ENCODE measurements at places on chromosomes 16 and 17. TPM values are rescaled to one million over a fixed set of nuclear protein-coding genes. Genes with fewer than 3 reads are reported as not detected.
A peak's percentile ranks its signal among the peaks of the same experiment; 100 is the strongest.

GRCh38 chr17:343211-343610 lies 9.4 kb downstream of the RPH3AL start:
- H3K27ac ChIP-seq: no peak overlapping the region
- H3K4me1 ChIP-seq: no peaks in the 10 kb centered on the region
- DNase-seq: no peak
- H3K4me3 ChIP-seq: no peak overlapping the region
- no peaks in the 10 kb centered on the region for H3K36me3 ChIP-seq
- H3K27me3 ChIP-seq: no peaks in the 10 kb centered on the region

GRCh38 chr17:64064331-64064730 lies 43.9 kb upstream of the ICAM2 start:
- peaks cover 37% of the 10 kb centered on the region for H3K4me1 ChIP-seq
- no peak overlapping the region for H3K27ac ChIP-seq
- H3K27me3 ChIP-seq: no peaks in the 10 kb centered on the region
- no peak for DNase-seq
- peaks cover 6% of the 10 kb centered on the region for H3K36me3 ChIP-seq
- no peak overlapping the region for H3K4me3 ChIP-seq

DNA sequence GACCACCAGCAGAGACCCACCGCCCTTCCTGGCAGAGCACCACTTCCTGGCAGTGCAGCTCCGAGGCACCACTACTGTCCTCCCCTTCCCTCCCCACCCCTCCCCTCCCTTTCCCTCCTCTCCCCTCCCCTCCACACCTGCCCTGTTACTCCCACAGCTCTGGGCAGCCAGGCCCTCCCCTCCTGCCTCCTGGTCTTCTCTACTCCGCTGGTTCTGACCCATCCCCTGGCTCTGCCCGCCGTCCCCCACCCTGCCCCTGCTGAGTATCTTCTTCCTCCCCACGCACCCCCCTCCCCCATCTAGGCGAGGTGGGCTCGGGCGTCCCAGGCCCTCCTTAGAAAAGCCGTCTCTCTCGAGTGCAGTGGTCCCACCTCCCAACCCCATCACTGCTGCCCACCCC lies 77.7 kb downstream of the AMFR start:
- no peaks in the 10 kb centered on the region for H3K4me1 ChIP-seq
- H3K27ac ChIP-seq: no peak overlapping the region
- H3K27me3 ChIP-seq: no peaks in the 10 kb centered on the region
- H3K36me3 ChIP-seq: no peaks in the 10 kb centered on the region
- DNase-seq: no peak

GRCh38 chr17:19938736-19939135 lies 38.9 kb downstream of the AKAP10 start:
- H3K4me3 ChIP-seq: no peak overlapping the region
- no peaks in the 10 kb centered on the region for H3K4me1 ChIP-seq
- H3K36me3 ChIP-seq: peaks cover 7% of the 10 kb centered on the region
- no peak for DNase-seq
- no peak overlapping the region for H3K27ac ChIP-seq
- no peaks in the 10 kb centered on the region for H3K27me3 ChIP-seq

GRCh38 chr16:66275775-66276428 lies 90.6 kb upstream of the CDH5 start:
- no peak for DNase-seq
- H3K4me3 ChIP-seq: no peak overlapping the region
- H3K36me3 ChIP-seq: no peaks in the 10 kb centered on the region
- no peaks in the 10 kb centered on the region for H3K4me1 ChIP-seq

DNA sequence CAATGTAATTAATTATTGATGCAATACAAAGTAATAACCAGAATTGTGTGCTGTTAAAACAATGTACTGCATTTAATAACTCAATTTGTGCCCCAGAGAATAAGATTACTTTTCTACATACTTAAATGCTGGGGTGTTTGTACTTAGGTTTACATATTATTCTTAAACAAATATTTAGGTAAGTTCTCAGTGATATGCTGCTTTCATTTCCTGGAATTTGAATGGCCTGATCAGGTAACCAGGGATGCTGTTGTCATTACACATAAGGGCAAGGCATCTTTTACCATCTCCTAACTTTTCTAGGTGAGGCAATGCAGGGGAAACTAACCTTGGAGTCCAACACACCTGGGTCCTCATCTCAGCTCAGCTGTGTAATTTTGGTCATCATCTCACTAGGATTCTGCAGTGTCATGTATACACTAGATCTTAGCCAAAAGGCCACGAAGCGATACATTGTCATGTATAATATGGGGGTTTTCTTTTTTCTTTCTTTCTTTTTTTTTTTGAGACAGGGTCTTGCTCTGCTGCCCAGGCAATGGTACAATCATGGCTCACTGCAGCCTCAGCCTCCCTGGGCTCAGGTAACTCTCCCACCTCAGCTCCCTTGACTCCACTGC lies 45.2 kb downstream of the MYO1D start:
- H3K4me3 ChIP-seq: no peak overlapping the region
- peaks cover 69% of the 10 kb centered on the region for H3K4me1 ChIP-seq
- no peaks in the 10 kb centered on the region for H3K27me3 ChIP-seq
- no peak overlapping the region for H3K27ac ChIP-seq

Gene EPX
- not detected for total RNA-seq

DNA sequence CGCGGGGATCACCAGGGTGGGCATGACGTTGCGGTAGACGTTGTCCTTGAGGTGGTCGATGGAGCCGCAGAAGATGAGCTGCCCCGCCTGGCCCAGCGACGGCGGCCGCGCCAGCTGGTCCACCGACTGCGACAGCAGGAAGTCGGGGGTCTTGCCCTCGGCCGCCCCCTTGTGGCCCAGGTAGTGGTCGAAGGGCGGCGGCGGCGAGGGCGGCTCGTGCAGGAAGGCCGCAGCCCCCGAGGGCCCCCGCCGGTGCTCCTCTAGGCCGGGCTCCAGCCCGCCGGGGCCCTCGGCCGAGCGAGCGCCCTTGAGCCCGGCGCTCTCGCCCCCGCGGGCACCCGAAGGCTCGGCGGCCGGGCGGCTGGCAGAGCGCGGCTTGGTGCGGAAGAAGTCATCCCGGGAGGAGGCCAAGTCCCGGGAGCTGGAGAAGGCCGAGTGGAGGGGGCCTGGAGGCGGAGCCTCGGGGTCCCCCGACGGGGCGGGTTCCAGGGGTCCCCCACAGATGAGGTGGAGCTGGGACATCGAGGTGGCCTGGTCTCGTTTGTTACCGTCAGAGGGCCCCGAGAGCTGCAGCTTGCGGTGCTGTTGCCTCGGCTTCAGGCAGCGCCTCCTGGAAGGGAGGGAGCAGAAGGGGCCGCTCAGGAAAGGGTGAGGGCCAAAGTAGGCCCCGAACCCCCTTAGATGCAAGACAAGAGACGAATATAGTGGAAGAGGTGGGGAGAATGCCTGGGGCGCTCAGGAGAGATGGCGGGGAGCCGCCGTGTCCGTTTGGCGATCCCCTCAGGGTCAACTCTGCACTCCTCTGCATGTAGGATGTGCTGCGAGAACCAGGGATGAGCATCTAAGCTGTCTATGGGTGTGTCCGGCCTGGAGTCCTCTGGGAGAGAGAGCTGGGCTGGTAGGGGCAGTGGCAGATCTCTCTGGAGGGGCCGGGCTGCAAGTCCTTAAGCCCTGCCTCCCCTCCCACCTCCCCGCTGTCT lies 8.8 kb downstream of the FAM171A2 start:
- no peak overlapping the region for H3K4me3 ChIP-seq
- no peaks in the 10 kb centered on the region for H3K27me3 ChIP-seq
- H3K36me3 ChIP-seq: peaks cover 14% of the 10 kb centered on the region
- no peak for DNase-seq

Gene TNFSF12
- 7.0 TPM for total RNA-seq

DNA sequence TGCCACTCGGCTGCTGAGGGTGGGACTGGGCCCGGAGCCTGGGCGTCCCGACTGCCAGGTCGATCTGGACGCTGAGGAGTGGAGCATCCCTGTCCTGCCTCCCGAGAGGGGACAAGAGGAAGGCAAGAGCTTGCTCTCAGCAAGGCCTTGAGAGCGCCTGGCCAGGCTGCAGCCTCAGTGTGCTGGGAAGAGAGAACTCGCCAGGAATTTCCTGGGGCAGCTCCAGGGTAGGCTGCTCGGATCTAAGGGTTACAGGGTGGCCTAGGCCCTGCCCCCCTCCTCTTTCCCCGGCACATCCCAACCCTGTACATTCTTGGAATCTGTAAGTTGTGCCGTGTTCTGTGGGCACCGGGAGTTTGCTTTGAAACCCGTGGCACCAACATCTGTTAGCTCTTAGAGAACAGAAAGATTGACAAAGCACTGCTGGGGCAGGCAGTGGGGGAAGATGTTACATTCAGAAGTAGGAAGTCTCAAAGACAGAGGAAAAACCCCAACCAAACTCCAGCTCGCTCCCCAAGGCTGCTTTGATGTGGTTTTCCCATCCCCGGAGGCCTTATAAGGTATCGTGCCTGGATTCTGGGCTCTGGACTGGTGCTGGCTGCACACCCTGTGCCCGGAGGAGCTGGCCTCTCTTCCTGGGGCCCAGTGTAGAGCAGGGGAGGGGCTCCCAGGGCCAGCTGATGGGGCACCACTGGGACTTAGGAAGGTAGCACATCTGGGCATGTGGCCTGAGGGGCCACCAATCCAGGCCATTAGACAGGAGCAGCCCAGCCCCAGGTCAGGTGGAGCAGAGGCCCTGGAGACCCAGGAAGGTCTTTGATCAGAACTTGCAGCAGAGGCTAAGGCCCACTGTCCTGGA lies 55.2 kb downstream of the NKD1 start:
- H3K4me3 ChIP-seq: no peak overlapping the region
- DNase-seq: no peak
- no peak overlapping the region for H3K27ac ChIP-seq

Gene MPDU1
- 44.3 TPM for total RNA-seq

DNA sequence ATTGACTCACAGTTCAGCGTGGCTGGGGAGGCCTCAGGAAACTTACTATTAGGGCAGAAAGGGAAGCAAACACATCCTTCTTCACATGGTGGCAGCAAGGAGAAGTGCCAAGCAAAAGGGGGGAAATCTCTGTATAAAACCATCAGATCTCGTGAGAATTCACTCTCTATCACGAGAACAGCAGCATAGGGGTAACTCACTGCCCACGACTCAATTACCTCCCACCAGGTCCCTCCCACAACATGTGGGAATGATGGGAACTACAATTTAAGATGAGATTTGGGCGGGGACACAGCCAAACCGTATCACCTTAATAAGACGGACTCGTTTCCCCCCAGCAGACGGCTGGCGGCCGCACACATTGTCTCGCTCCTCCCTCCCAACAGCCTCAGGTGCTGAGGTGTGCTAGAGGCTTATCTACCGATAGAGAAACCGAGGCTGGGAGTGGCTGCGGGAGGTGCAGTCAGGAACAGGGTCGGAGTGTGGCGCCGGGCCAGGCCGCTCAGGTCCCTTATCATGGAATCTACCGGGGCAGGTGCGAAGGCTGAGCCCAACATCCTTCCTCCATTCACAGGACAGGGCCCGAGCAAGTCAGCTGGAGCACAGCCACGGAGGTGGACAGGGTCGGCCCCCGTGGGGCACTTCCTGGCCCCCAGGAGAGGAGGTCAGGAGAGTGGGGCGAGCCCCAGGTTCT lies 4.9 kb upstream of the ZG16B start:
- no peak overlapping the region for H3K27ac ChIP-seq
- H3K36me3 ChIP-seq: no peaks in the 10 kb centered on the region
- no peak overlapping the region for H3K4me3 ChIP-seq
- no peak for DNase-seq
- peaks cover 4% of the 10 kb centered on the region for H3K4me1 ChIP-seq
- H3K27me3 ChIP-seq: no peaks in the 10 kb centered on the region

- no peaks in the 10 kb centered on the region for H3K27me3 ChIP-seq
- no peaks in the 10 kb centered on the region for H3K4me1 ChIP-seq
- H3K27ac ChIP-seq: no peak overlapping the region
- H3K4me3 ChIP-seq: no peak overlapping the region
- no peaks in the 10 kb centered on the region for H3K36me3 ChIP-seq
- no peak for DNase-seq
These were observed 7.5 kb downstream of the CFAP97D1 start for GRCh38 chr17:43787728-43788127.

GRCh38 chr17:17030515-17031211 lies 11.6 kb upstream of the MPRIP start:
- no peak overlapping the region for H3K4me3 ChIP-seq
- H3K4me1 ChIP-seq: no peaks in the 10 kb centered on the region
- no peak overlapping the region for H3K27ac ChIP-seq
- no peaks in the 10 kb centered on the region for H3K36me3 ChIP-seq
- DNase-seq: no peak
- H3K27me3 ChIP-seq: no peaks in the 10 kb centered on the region

DNA sequence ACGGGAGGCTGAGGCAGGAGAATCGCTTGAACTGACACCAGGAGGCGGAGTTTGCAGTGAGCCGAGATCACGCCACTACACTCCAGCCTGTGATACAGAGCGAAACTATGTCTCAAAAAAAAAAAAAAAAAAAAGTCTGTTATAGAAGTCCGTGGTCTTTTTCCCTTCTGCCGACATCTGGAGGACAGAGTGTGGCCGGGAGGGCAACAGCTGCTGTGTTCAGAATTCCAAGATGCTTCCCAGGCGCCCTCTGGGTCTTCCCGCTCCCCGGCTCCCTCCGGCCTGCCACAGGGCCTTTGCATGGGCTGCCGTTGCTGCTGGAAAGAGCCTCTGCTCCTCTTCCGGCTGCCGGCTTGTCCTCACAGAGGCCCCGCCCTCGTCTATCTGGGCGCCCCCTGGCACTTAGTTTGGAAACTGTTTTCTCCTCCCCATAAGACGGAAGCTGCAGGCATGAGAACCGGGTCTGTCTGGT lies 2.4 kb upstream of the CACNA1H start:
- H3K4me1 ChIP-seq: no peaks in the 10 kb centered on the region
- H3K27ac ChIP-seq: no peak overlapping the region
- H3K27me3 ChIP-seq: no peaks in the 10 kb centered on the region

Gene SSTR5
- total RNA-seq: not detected

Gene MYH11
- 0.58 TPM for total RNA-seq

GRCh38 chr16:71426069-71426879 lies 15.6 kb downstream of the TLE7 start:
- no peak overlapping the region for H3K27ac ChIP-seq
- peak overlapping the region; percentile 40 for H3K4me3 ChIP-seq
- no peaks in the 10 kb centered on the region for H3K36me3 ChIP-seq
- DNase-seq: peak; percentile 67
- H3K27me3 ChIP-seq: no peaks in the 10 kb centered on the region
- no peaks in the 10 kb centered on the region for H3K4me1 ChIP-seq
